Stimulated activated CD4-positive, alpha-beta T cell treated with anti-CD3 and anti-CD28 coated beads, Interleukin-12 subunit alpha, Interleukin-12 subunit beta, amount 100 ng/mL, for 24 hours (primary cell): ENCODE measurements at places on chromosomes 5 and 9.

GRCh38 chr5:8561854-8562253, 692.9 kb downstream of the MTRR start:
- no peak for DNase-seq

DNA sequence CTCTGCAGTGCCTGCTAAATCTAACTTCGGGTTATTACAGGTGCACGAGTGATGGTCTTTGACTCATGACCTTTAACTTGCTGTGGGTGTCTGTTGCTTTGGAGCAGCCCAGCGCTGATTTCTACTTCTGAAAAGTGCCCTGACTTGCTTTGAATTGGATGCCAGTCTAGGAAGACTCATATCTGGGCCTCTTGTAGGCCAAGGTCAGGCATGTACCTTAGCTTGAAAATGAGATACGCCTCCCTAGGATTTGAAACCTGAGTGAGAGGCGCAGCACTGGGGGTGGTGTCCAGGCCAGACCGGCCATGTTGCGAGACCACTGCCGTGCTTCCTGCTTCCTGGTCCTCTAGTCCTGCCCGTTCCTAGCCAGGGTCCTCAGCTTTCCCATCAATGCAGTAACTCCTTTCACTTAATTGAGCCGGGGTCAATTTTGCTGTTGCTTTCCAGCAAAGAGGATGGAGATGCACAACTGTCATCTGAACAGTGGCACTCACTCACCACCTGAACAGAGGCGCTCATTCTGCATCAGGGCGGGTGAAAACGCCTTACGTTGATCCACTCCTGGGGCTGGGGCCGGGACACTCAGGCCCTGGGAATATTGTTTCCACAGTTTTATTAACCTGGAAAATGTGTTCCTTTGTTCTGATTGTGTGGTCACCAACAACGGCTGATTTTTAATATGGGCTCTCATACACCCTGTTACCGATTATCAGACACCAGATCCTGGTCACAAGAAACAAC, 14.3 kb downstream of the PCAT7 start:
- DNase-seq, result no peak

GRCh38 chr5:75671506-75671905, 45.7 kb downstream of the POC5 start:
- no peak for DNase-seq

DNA sequence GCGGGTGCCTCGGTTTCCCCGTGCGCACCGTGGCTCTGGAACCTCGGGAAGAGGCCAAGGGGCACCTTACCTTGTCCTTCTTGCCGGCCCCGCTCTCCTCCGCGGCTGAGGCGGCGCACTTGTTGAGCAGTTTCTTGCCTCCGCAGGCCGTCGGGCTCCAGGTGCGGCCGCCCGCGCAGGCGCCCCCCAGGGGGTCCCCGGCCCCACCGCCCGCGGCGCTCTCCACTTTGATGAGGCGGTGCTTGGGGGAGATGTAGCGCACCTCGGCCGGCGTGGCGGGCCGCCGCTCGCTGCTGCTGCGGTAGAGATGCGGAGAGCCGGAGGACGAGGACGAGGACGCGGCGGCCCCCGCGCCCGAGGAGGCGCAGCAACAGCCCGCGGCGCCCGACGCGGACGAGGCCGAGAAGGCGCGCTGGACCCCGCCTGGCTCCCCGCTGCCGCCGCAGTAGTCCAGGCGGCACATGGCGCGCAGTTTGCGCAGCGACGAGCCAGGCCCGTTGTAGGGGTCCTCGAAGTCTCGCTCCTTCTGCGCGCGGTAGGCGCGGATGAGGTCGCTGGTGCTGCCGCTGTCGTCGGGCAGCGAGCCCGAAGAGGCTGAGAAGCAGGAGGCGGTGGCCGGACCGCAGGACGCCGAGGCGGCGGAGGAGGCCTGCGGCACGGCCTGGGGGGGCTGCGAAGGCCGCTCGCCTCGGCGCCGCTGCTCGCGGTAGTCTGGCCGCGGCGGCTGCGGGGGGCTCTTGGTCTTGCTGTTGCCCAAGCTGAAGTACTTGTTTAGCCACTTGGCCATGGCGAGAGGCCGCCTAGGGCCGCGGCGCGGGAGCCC, 957 bp downstream of the SHB start:
- DNase-seq, result no peak

DNA sequence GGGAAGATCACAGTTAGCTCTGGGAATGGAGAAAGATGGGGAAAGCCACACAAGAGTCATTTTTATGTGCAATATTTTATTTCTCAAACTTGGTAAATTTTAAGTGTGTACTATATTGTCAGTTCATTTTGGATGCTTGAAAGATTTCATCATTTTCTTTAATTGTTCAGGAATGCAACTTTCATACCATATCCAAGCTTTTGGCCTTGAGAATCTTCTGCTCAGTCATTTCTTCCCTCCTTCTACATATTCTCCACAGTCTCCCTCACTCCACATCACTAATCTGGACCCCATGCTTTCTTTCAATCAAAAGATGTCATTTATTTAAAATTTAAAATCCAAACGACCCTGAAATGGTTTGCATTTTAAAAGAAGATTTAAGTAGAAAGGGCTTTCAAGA, 135.4 kb downstream of the FAM114A2 start:
- DNase-seq, result no peak

DNA sequence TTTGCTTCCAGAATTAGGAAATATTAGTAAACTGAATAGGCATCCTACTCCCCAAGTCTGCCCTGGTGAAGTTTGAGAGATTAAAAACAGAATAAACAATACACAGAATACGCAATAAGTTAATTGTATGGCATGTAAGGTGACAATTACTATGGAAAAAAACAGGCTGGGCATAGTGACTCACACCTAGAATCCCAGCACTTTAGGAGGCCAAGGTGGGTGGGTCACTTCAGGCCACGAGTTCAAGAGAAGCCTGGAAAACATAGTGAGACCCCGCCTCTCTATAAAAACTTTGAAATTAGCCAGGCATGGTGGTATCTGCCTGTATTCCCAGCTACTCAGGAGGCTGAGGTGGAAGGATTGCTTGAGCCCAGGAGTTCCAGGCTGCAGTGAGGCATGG, 64.2 kb upstream of the SUSD1 start:
- DNase-seq, result no peak

- DNase-seq, result no peak
Measured at GRCh38 chr5:6361101-6361500, 17.2 kb downstream of the MED10 start.
